NCI-H774 (cell line): ENCODE measurements at places on chromosomes 12 and 14.

DNA sequence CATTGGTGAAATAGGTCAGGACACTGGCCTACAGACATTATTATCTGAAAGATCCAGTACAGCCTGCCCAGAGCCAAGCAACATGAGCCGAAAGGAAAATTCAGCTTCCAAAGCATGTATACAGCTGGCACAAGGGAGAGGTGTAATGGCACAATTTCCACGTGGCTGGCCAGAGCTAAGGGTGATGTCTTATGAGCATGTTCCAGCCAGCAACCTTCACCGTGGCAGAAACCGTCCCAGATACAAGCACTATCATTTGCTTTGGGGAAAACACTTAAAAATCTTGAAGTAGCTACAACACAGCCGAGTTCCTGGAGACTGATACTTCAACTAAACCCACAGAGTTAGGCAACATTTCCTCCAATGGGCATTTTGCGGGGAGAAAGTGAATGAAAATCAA, 44.5 kb downstream of the CORO1C start:
- no peak for DNase-seq

DNA sequence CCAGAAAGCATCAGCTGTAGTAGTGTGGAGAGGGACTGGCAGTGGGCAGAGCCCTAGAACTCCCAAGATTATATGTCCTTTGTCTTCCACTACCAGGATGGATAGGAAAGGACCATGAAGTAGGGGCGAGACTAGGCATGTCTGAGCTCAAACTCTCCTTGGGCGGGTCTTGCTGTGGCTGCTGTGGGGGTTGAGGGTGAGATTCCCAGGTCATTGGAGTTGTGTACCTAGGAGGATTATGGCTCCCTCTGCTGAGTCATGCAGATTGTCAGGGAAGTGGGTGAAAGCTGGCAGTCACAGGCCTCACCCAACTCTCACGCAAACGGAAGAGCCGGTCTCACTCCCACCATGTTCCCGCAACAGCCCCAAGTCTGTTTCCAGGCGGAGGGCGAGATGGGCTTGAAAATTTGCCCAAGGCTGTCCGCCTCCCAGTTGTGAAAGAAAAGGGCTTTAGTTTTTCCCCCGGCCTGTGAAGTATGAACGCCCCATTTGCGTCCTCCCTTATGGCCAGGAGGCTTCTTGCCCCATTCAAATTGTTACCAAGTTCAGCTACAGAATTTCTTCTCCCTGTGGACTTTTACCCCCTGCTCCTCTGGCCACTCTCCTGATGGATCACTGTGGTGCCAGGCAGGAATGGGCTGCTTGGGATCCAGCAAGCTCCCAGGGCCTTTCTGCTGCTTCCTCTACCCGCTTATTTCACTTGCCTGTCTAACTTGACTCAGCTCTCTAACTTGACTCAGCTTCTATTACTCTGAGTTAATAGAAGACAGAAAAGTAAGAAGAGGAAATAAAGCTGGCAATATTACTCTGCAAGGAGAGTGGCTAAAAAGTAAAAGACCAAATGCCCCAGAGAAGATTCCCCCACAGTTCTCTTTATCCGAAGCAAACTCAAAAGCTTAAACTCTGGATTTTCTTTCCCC, 159.3 kb downstream of the SLC2A13 start:
- DNase-seq, result no peak

- no peak for DNase-seq
Observed at GRCh38 chr14:36441283-36441682, 78.7 kb downstream of the NKX2-1 start.

DNA sequence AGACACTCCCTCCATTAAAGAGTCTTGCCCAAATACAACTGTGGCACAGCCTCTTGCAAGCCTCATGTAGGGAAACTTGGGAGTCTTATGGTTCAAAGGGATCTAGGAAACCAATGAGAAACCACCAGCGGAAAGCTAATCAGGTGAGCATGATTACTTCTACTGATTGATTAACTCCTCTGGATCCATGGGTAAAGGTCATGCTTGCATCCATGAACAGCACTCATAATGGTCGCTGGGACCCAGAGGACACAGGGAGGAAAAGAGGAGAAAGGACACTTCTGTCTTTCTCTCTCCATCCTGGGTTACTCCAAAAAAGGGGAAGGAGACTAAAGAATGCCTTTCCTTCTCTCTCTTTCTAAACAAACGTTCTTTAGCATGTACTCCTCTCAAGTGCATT, 1397.2 kb downstream of the LRFN5 start:
- DNase-seq, result no peak

- no peak for DNase-seq
Observed at GRCh38 chr14:101288436-101289229, 272.7 kb upstream of the DIO3 start.

GRCh38 chr12:54392485-54393206, 8.1 kb upstream of the ZNF385A start:
- no peak for DNase-seq

DNA sequence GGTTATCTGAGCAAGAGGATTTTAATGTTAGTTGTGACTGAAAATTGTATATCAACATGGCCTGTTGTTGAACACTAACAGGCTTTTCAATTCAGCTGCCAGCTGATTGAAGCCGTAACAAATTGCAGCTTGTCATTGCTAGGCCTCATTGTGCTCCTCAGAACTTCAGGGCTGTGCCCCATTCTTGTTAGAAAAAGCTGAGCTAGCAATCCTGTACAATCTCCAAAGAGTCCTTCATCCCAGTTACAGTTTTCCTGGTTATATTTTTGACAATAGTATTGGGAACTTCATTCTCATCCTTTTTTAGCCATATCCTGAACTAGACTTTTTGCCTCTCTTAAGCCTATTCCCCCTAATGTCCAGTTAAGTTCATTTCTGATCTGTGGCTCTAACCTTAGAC, 564.1 kb upstream of the ATXN7L3B start:
- no peak for DNase-seq

DNA sequence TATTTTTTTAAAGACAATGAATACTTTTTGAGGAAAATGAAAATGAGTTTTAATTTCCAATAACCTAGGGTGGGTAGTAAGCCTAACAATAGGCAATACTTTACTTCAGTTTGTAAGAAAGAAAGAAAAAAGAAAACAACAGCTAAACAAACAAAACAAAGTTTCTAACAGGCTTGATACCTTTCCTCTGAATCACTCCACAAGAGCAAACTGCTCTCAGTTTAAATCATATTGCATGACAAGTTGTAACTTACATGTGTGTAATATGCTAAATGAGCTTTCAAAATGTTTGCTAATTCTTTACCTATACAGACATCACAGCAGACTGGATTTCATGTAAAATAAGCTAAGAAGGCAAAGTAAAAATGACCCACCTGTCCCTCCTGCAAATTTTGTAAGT, 6.7 kb upstream of the LMO3 start:
- no peak for DNase-seq

GRCh38 chr12:45775964-45776363, 46.5 kb downstream of the ARID2 start:
- DNase-seq, result no peak

GRCh38 chr12:130715998-130716968, at the start of gene RIMBP2:
Gene RIMBP2, minus strand, starts transcription at chr12:130716299. Its CDS starts 237,286 bp downstream, at chr12:130479013.
- peak; percentile 56 for DNase-seq

GRCh38 chr12:107478881-107479280, 206.7 kb upstream of the PWP1 start:
- DNase-seq, result no peak

- no peak for DNase-seq
Observed at GRCh38 chr12:107681836-107682820, 3.5 kb upstream of the PWP1 start.

DNA sequence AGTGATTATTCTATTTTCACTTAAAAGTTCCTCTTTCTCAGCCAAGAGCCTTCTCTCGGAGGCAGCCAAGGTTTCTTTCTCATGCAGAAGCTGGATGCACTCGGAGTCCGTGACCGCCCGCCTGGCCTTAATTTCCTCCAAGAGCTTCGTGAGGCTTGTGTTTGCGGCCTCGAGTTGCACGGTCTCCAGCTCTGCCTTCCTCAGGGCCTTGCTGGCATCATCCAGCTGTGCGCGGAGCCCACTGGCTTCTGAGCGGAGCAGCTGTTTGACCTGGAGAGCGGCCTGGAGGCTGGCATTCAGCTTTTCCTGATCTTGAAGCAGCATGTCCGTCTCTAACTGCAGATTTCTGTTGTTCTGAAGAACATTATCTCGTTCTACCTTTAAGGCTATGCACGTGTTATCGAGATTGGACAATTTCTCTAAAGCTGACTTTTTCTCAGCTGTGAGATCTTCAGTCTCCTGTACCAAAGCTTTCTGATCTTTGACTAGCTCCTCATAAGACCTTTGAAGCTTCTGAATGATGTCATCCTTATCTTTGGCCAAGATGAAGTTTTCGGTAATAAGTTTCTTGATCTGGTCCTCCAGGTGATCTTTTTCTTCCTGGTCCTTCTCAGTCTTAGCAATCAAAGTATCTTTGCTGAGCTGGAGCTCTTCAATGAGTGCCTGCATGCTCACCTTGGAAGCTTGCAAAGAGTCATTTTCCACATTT, 57.2 kb upstream of the VPS33A start:
- no peak for DNase-seq

GRCh38 chr12:29921307-29921706, 137.6 kb upstream of the TMTC1 start:
- DNase-seq, result no peak

- no peak for DNase-seq
Observed at GRCh38 chr12:55250944-55251343, 6.5 kb downstream of the OR6C74 start.

DNA sequence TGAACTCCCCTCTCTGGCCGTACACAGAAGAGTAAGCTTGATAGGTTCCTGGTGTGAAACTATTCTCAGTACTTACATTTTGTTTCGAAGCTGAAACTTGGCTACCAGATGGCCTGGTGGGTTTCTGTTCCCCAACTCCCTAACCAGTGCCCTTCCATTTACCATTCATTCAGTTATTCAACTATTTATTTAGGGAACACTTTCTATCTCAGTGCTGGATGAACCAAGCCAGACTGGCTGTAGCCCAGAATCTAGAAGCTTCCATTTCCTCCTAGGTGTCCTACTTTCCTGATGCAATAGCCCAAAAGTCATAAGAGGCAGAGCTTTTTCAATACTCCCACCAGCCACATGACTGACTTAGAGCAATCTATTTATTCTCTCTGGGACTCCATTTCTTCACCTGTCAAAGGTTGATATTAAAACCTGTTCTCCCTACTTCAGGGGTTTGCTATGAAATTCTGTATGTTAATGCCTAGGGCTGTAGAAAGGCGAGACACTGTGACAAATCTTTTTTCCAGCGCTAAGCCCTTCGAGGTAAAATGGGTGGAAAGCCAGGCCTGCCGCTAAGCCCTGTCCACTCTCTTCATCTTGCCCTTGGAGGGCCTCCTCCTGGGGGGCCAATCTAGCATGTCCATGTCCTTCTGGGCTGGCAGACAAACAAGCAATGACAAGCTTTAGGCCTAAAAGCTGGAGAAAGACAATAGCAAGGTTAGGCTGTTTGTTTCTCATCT, 8.1 kb upstream of the IRF2BPL start:
- no peak for DNase-seq

GRCh38 chr12:16261944-16262475, 15.5 kb downstream of the SLC15A5 start:
- no peak for DNase-seq
